ENCODE measurements at places on chromosomes 7 and 10.
A peak's percentile ranks its signal among the peaks of the same experiment; 100 is the strongest.

DNA sequence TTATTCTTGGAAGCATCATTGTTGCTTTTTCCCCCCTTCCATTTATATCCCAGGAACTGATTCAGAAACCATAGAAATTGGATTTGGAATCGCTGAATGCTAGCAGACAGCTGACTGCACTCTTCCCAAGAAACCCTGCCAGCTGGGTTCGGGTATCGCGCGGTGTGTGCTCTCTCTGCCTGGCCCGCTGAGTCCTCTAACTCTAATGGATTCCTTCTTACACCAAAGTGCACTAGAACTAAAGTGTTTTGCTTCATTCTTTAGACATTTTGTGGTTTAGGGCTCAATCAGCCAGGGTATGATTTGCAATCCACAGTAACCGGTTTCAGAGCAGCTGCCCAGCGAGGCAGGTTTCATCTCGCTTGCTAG, 92.2 kb downstream of the EGFR start:
- DNase-seq: no peak

DNA sequence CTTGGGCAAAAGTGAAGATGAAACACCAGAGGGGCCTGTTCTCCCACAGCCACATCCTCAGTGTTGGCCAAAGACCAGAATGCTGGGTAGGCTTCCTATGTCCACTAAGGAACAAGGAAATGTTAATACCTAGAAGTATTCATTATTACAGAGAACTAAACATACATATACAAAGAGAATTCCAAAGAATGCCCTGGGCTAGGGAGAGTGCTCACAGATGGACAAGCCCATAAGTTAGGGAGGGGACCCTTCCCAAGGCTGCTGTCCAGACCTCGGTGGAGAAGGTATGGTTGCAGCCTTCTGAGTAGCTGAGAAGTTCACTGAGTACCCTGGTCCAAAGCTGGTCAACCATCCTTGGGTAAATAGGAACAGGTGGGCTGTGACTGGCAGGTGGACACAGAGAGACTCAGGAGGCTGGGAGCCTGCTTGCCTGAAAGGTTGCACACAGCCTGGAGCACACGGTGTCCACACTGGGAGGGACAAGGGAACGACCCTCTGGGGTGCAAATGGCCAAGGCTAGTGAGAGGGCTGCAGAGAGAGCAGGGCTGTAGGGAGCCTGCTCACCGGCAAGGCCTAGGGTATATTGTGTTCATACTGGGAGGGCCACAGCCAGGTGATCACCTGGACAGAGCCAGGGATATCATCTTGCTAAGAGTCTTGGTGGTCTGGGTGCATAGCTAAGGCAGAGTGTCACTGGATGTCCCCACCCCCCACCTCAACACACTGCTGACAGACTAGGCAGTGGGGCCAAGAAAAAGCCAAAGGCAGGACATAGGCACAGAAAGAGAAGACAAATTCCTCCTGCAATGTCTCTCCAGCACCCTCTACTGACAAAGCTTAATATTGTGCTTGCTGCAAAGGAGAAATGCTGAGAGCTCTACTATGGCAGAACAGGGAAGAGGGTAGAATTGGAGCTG, 40.3 kb downstream of the CPVL start:
- DNase-seq: peak; percentile 88

DNA sequence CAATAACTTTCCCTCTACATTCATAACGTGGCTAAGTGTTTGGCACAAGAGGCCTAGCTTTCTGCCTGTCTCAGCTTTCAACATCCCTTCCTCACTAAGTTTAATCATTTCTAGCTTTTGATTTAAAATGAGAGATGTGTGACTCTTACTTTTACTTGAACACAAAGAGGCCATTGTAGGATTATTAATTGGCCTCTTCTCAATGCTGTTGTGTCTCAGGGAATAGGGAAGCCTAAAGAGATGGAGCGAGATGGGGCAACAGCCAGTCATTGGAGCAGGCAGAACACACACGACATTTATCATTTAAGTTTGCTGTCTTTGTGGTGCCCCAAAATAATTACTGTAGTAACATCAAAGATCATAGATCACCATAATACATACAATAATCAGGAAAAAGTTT, 167.1 kb upstream of the TRIM24 start:
- no peak for DNase-seq

- DNase-seq: no peak
Measured at GRCh38 chr7:47893238-47893637, 55.0 kb downstream of the PKD1L1 start.

GRCh38 chr10:99740933-99741559, 9.0 kb downstream of the CUTC start:
- DNase-seq: no peak
